H7 (cell line): ENCODE measurements at places on chromosomes 2 and 18. TPM values are rescaled to one million over a fixed set of nuclear protein-coding genes. Genes with fewer than 3 reads are reported as not detected.

The CRYGC gene
- not detected in 2 replicates for total RNA-seq

The UGT1A7 gene
- 0.07 TPM in 1 of 2 replicates, not detected in the other for total RNA-seq

The MROH2A gene
- not detected in 2 replicates for total RNA-seq

The DTNB gene
- 16.3 and 19.8 TPM in 2 replicates for total RNA-seq
